ENCODE measurements at places on chromosomes 1 and 21. TPM values are rescaled to one million over a fixed set of nuclear protein-coding genes. Genes with fewer than 3 reads are reported as not detected.

DNA sequence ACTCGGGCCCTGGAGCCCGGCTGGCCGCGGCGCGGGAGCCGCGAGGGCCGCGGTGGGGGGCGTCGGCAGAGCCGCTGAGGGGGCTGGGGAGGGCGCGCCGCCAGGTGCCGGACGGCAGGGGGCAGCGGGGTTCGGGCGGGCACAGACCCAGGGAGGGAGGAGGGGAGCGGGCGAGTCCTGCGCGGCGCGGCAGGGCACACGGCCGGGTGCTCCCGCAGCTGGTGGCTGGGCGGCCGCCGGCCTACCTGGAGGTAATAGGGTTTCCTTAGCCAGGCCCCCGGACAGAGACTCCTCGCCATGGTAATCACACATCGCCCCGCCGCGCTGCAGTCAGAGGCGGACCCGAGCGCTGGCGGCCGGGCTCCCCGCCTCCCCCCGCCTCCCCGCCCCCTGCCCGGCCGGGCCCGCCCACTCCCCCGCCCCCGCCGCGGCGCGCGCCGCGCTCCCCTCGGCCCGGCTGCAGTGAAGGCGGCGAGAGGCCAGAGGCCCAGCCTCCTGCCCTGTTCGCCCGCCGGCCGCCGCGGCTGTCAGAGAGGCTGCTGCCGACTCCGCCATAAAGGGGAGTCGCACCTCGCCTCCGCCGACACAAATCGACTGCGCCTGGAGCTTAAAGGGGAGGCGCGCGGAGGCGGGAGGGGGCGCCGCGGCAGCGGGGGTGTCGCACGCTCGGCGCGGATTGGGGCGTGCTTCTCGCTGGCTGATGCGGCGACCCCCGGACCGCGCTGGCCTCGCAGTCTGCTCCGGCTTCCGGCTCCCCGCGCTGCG is at the start of gene DIPK1A:
TSS of gene DIPK1A (minus strand) at position 332 of the 765 bp plus-strand sequence. CDS start at position 299, 33 bp downstream.
- peak; percentile 70 for DNase-seq

DIO1 gene
- total RNA-seq, result not detected

BNIPL gene
- total RNA-seq, result 1.2 TPM

GRCh38 chr1:175864183-175864582 is 120.8 kb upstream of the TNR start:
- no peak for DNase-seq

DNA sequence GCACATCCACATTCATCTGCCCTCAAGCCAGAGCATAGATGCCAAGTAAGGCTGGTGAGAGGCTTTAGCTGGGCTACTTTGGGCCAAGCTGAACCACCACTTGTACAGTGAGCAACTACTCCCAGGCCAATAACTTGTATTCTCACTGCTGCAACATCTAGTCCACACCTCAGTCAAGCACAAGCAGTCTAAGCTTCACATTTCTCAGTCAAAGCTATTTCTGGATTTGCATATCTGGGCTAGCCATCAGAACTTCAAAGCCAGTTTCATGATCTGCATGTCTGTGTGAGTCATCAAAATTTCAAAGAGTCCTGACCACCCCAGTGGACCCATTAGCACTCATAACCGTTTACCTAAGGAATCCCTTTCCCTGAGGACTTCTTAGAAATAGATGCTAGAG is 77.7 kb upstream of the DIRAS3 start:
- DNase-seq, result peak; percentile 8

RGS4 gene
- total RNA-seq, result not detected

GRCh38 chr1:101365878-101366277 is 129.1 kb downstream of the S1PR1 start:
- no peak for DNase-seq

- DNase-seq, result no peak
Observed at GRCh38 chr1:239989990-239990389, 101.7 kb upstream of the FMN2 start.

DNA sequence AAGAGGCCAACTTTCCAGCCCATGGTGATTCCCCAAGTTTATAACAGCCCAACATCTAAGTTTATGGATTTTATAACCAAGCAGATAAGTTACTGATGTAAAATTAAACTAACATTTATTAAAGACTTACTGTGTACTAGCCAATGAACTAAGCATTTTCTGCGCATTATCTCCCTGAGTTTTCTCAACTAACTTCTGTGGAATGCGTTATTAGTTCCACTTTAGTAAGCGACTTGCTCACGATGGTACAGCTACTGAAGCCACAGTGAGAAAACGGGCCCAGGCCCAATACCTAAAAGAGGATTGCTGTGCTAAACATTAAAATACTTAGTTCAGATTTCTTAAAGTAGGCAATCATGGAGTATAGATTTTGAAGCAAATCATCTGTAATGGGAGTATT is 61.0 kb downstream of the ZBTB18 start:
- no peak for DNase-seq

Data from MCF 10A (cell line).